Mesenteric fat pad (tissue), 1 donor: ENCODE measurements at places on chromosomes 2 and 18. TPM values are rescaled to one million over a fixed set of nuclear protein-coding genes. Genes with fewer than 3 reads are reported as not detected.

ALPI gene
- 0.71 TPM for total RNA-seq

SCYGR8 gene
- total RNA-seq: not detected

NT5DC4 gene
- total RNA-seq: not detected

GRCh38 chr2:64655018-64655664, 1.4 kb upstream of the SERTAD2 start:
- no peak for DNase-seq

TMEM169 gene
- total RNA-seq: 0.45 TPM

DNA sequence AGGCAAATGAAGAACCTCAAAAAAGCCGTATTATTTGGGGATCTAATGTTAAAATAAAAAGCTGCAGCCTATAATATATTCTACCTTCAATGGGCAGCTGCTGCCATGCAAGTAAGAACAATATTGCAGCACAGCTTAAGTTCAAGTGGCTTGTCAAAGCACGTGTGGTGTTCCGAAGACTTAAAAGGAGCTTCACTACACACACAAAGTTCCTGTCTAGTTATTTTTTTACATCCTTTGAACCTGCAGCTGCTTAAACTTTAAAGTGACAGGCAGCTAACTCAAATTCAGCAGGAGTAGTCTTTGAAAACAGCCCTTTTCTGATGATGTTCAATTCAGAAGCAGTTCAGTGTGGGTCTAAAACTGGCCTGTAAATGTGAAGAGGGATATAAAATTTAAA, 85.8 kb upstream of the XIRP2 start:
- DNase-seq: no peak

- DNase-seq: no peak
These were observed 140.2 kb downstream of the TWIST2 start for GRCh38 chr2:238988105-238988504.

DNA sequence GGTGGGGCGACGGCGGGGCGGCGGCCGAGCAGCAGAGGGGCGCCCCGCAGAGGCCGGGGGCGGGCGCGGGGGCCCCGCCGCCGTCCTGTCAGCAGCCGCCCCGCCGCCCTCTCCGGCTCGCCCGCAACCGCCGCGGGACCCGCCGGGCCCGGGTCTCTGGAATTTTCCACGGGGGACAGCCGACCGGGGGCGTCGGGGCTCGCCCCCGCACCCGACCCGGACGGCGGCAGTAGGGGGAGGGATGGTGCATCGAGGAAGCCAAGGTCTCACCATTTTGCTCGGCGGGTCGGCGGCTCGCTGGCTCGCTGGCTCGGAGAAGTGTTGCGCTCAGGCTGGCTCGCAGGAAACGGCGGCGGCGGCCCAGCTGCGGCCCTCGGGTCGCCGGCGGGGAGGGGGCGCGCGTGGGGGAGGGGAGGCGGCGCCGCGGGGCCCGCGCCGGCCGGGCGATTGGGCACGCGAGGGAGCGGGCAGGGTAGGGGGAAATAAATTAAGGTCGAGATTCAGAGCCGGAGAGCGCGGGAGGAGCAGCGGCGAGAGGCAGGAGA, 405 bp downstream of the PPP3R1 start:
- DNase-seq: no peak
